ENCODE measurements at places on chromosomes 12 and 14. TPM values are rescaled to one million over a fixed set of nuclear protein-coding genes. Genes with fewer than 3 reads are reported as not detected.

Gene SOX5
- polyA plus RNA-seq, result 0.24 TPM

DNA sequence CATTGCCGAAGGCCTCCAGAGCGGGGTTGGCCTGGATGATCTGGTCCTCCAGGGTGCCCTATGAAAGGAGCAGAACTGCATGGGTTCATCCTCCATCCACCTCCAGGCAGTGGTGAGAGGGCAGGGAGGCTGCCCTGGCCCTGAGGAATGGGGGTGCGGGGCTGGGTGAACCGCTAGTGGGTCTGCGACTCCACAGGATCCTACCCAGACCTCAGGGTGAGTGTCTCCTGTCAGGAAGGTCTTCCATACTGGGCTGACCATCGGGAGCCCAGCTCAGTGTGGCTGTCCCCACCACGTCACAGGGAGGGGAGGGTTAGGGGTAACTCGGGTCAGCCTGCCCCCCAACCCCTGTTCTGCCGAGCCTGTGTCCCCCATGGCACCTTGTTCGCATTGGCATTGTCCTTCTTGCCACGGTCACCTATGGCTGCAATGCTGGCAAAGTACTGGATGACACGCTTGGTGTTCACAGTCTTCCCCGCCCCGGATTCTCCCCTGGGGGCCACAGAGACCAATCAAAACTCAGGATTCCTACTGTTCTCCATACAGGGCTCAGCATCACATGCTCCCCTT is 3.7 kb downstream of the MYH6 start:
- H3K4me3 ChIP-seq, result no peak overlapping the region
- H3K36me3 ChIP-seq, result no peaks in the 10 kb centered on the region
- H3K27me3 ChIP-seq, result no peaks in the 10 kb centered on the region
- DNase-seq, result no peak
- H3K4me1 ChIP-seq, result no peaks in the 10 kb centered on the region
- no peak overlapping the region for H3K27ac ChIP-seq

Gene KITLG
- polyA plus RNA-seq, result 2.7 TPM

DNA sequence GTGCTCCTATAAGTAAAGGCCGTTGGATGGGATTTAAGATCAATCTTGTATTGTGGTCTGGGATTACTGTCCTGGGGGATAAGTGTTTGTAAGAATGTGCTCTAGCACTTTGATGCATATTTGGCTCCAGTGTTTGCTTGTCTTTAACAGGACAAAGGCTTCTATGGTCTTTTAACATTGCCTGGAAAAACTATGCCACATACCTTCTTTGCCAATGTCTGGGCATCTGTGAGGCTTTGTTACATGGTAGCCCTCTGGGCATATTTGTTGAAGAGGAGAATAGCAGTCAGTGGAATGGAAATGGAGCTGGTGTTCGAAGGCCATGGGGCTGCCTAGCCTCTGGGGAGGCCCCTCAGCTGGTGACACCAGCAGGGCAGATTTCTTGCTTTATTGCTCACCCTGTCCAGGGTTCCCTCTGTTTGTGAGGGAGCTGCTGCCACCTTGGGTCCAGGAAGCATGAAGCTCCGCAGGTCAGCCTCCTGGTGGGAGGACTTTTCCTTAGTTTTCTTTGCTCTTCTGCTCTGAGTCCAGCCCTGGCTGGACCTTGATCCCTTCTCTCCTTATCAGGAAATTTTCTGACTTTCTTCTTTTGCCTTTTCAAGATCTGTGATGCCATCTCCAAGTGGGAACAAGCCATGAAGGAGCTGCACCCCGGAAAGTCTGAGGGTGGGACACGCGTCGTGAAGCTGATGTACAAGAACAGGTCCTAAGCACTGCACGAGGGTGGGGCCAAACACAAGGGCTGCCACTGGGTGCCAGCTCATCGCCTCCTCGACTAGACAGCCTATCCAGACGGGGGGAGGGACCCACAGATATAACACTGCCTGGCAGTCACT is 19.5 kb downstream of the PIGH start:
- no peaks in the 10 kb centered on the region for H3K36me3 ChIP-seq
- no peak overlapping the region for H3K4me3 ChIP-seq
- no peaks in the 10 kb centered on the region for H3K4me1 ChIP-seq
- no peak for DNase-seq
- H3K27me3 ChIP-seq, result no peaks in the 10 kb centered on the region

Gene PTPRR
- 1.3 TPM for polyA plus RNA-seq
